ENCODE measurements at places on chromosomes 3 and 15.

GRCh38 chr3:49876567-49876966 lies 6.9 kb upstream of the CAMKV start:
- no peak for DNase-seq

DNA sequence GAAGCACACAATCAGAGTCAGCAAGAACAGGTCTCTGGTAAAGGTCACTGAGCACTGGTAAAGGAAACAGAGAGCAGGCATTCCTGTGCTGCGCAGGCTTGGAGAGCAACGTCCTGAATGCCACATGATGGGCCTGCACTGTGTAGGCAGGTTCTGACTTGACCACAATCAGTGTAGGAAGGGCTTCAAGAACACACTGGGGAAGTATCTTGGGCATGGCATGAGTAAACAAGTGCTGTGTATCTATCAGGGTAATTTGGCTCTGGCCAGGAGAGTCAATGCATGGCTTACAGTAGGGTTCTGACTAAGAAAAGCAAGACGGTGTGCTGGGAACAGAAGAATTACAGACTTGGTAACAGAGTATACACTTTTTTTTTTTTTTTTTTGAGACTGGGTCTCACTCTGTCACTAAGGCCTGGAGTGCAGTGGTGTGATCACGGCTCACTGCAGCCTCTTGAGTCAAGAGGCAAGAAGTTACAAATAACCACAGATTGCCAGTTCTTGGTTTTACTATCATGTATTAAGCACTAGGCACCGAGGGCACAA lies 30.6 kb downstream of the TBC1D2B start:
- DNase-seq = no peak

DNA sequence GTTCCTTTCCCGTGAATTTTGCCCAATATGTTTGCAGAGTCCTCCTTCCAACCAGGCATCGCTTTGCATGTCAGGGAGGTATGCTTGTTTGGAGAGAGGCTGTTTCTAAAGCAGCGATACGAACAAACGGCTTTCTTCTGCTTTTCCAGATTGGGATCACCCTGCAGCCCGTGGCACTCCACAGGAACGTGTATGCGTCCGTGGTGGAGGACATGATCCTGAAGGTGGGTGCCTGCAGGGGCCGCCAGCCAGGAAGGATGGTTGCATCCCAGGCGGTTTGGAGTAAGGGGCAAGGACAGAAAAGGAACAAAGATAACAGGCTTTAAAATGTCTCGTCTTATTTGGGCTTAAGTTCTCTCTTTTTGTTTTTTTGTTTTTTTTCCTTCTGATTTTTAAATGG lies 17.5 kb downstream of the MAP6D1 start:
- no peak for DNase-seq

GRCh38 chr15:79372428-79372827 lies 59.7 kb upstream of the MINAR1 start:
- no peak for DNase-seq

GRCh38 chr3:124876401-124876878 lies 10.7 kb downstream of the ITGB5 start:
- no peak for DNase-seq

DNA sequence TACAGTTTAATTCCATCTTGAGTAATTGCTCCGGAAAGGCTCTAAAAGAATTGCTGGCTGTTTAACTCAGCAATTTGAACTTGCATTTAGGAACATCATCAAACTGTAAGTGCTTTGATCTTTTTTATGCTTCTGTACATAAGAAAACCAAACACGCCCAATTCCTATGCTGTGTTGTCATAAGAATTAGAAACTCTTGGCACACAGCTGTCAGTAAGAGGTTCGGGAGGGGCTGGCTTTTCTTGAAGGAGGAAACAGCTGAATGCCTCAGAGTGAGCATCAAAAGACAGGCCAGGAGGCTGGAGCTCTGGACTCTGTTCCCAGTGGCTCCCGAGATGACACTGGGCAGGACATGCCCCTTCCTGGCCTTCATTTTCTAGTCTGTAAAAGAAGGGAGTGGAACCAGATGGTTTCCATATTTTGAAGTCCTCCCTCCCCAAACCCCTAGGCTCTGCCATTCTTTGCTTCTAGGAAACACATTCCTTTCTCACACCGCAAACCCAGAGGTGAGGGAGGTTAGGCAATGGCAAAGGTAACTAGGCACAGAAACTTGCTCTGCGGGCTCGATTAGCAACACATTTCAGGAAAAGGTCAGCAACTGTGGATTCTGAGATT lies 73.7 kb upstream of the DLG1 start:
- no peak for DNase-seq

GRCh38 chr3:188764609-188765008 lies 407.2 kb upstream of the TPRG1 start:
- DNase-seq = no peak

- DNase-seq = no peak
These were observed 33.4 kb upstream of the STT3B start for GRCh38 chr3:31499281-31499680.

DNA sequence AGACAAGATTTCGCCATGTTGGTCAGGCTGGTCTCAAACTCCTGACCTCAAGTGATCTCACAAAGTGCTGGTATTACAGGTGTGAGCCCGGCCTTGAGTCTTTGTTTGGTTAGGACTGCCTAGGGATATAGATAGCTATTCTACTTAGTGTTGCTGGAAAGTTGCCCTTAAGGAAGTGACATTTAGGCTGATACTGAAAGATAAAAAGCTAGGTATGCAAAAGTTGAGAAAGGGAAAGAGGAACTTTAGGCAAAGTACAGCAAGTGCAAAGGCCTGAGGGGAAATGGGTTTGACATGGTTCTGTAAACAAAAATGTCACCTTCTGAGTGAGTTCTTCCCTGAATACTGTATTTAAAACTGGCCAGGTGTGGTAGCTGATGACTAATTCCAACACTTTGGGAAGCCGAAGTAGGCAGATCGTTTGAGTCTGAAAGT lies 111.5 kb downstream of the ZNF609 start:
- DNase-seq = no peak

DNA sequence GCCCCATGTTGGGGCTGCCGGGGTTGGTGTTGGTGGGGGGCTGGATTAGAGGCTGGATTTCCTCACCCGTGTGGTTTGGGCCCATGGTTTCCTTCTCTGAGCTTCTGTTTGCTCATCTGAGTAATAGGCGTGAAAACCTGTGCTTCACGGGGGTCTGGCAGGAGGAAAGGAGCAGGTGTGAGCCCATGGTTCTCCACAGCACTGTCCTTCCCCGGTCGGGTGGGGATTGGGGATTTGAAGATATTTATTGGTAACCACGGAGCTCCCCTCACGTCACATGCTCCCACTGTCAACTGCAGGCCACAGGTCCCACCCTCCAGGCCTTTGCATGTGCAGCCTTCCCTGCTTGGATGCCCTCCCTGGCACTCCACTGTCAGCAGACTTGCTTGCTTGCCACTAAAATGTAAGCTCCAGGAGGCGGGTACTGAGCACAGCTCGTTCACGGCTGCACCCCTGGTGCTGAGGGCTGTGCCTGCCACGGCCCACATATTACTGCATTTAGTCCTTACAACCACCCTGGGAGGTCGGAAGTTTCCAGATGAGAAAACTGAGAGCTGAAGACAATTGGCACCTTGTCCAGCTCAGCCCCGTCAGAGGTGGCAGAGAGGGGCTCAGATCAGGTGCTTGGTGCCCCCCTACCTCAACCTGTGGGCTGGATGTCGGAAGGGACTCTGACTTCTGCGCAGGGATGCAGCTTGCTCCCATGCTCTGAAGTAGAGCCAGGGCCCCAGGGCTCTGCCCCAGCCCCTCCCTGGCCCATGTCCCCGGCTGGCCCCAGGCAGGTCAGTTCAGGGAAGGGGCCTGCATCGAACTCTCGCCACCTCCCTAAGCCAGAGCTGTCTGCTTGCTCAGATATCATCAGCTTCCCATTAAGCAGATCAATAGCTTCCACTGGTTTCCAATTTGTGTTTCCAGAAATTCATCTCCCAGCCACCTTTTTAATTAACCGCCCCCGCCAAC lies 29.4 kb upstream of the IQSEC1 start:
- no peak for DNase-seq

GRCh38 chr3:152499791-152500385 lies 231.2 kb downstream of the MBNL1 start:
- DNase-seq = no peak

DNA sequence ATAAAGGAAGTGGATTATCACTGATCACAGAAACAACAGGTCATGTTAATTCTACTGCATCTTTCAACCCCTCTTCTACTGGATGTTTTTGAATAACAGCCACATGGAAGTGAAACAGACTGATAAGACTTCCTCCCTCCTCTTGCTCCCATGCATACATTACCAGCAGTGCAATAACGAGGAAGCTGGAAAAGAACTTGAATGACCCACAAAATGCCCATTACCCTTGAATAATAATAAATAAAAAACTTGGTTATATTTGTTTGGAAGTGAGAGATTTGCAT lies 51.6 kb downstream of the RARB start:
- no peak for DNase-seq

DNA sequence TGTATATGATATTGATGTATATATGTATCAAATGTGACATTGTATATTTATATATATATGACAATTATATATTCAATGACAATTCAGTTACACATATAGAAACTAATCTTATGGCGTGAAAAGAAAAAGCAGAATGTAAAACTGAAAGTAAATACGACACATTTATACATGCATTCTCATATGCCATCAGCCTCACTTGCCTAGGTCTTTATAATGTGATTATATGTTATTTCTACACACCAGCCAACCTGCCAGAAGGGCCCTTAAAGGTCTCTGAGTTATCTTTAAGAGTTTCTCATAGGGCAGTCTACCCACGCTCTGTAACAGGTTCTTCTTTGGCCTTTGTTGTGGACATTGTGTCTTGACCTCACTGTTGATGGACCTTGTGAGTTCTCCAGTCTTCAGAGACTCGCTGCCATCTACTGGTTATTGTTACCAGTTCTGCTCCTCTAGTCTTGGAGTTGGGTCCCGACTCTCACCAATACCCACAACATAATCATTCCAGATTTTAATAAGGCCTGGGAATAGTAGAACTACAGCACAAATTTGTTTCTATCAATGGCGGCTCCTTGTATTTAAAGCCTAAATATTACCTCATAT lies 371.5 kb upstream of the GOLIM4 start:
- DNase-seq = no peak

DNA sequence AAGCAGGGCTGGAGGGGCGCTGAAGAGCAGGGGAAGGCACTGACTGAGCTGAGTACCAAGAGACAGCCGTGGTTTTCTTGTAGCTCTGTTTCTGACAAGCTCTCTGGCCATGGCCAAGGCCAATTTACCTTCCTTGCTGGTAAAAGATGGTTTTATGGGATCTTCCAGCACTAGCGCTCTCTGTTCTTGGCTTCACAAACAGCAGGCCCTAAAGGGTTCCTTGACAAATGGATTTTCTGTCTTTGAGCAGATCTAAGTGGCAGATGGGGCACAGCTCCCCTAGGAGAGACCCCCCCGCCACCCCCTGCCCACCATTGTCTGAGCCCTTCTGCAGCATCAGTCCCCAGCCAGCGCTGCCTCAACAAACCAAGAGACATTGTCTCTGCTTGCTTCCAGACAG lies 66.6 kb downstream of the GAP43 start:
- no peak for DNase-seq

DNA sequence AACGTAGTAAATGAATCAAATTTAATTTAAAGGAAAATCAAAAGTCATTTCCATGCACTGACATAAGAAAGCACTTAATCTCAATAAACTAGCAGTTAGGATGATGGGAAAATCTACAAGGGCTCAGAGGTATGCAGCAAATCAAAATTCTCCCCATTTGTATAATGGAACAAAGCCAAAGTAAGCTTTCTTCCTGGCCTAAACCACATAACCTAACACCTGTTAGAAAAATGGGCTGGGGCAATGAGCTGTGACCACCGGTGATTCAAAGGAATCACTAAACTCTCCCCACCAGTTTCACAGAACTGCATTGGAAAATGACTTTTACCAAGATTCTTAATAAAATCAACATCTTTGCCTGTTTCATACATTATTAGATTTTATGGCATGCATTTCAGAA lies 1024.3 kb downstream of the FHIT start:
- no peak for DNase-seq

DNA sequence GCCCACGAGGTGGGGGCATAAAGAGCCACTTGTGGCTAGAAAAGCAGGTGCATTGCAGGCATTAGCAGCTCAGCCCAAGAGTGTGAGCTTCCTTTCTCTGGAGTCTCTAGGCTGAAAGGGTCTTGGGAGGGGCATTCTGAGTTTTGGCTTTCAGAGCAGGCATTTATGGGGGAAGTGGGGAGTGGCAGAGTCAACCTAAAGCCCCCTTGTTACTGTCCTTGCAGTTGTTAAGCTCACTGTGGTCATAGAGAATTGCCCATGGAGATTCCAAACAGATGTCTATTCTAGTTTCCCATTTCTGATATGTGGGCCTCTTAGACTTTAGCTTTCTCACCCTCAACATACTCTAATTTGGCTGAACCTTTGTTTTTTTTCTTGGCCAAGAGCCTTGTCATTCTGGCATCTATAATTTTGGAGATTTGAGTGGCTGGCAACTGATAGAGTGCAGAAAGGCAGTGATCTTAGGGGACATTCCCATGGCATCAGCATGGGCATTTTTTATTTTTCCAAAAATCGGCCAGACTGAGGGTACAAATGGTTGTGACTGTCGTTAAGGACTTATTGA lies 217.9 kb downstream of the THSD4 start:
- DNase-seq = no peak

DNA sequence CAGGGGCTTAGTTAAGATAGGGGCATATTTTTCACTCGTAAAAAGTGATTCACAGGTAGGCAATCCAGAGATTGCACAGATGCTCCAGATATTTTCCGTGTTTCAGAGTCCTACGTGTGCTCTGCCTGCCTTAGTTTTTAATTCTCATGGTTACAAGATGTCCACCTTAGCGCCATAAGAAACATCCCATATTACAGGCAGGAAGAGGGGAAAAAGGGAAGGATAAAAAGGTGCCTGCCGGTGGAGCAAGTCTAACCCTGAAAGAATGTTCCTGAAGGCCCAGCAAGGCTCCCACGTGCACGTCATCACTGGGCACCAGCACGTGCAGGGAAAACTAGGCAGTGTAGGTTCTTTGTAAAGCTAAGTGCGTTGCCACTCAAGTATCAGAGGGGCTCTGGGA lies 10.1 kb upstream of the MOBP start:
- DNase-seq = no peak

- no peak for DNase-seq
These were observed 3.5 kb upstream of the ST3GAL6 start for GRCh38 chr3:98759629-98760028.

DNA sequence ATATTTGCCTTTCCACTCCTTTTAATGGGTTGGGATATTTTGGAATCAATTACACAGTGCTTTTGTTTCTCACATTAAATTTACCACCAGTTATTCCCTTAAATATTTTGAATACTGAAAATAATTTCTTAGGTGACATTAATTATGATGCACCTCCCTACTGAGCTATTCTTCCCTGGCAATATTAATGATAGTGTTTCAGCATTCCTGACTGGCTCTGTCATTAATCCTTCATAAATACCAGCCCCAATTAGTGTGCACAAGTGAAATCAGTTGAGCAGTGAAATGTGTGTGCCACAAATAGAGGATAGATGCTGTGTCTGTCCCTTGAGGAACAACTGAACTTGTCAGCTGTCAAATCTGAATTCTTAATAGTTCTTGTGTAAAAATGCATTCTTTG lies 304.0 kb downstream of the CACNA2D3 start:
- no peak for DNase-seq

GRCh38 chr3:99842826-99843589 lies 25.3 kb downstream of the CMSS1 start:
- no peak for DNase-seq

GRCh38 chr3:144771381-144771870 lies 799.8 kb downstream of the DIPK2A start:
- DNase-seq = no peak

- DNase-seq = no peak
These were observed 256.0 kb downstream of the OCA2 start for GRCh38 chr15:27843146-27843545.
